ENCODE measurements at places on chromosomes 11 and 22. TPM values are rescaled to one million over a fixed set of nuclear protein-coding genes. Genes with fewer than 3 reads are reported as not detected.

The SERPING1 gene
- 10.8 TPM for total RNA-seq

The LRRC74B gene
- total RNA-seq: not detected

The CLMP gene
- total RNA-seq: 150 TPM

The GAB2 gene
- total RNA-seq: 11.7 TPM

The LGALS12 gene
- total RNA-seq: not detected

The FOLR3 gene
- total RNA-seq: 0.14 TPM

The DDT gene
- 111 TPM for total RNA-seq

The NNMT gene
- total RNA-seq: 1,567 TPM

The UBASH3B gene
- 14.4 TPM for total RNA-seq

The OR10A2 gene
- not detected for total RNA-seq

The MS4A6A gene
- not detected for total RNA-seq

The INTS4 gene
- total RNA-seq: 24.8 TPM

Measured in smooth muscle cell of bladder (primary cell).